ENCODE measurements at places on chromosomes 2 and 18. TPM values are rescaled to one million over a fixed set of nuclear protein-coding genes. Genes with fewer than 3 reads are reported as not detected.

GRCh38 chr2:39704540-39704939 is 38.8 kb downstream of the TMEM178A start:
- no peak overlapping the region for H3K27ac ChIP-seq
- no peaks in the 10 kb centered on the region for H3K27me3 ChIP-seq
- no peak for DNase-seq
- no peak overlapping the region for H3K4me3 ChIP-seq
- H3K36me3 ChIP-seq, result peaks cover 2% of the 10 kb centered on the region

DNA sequence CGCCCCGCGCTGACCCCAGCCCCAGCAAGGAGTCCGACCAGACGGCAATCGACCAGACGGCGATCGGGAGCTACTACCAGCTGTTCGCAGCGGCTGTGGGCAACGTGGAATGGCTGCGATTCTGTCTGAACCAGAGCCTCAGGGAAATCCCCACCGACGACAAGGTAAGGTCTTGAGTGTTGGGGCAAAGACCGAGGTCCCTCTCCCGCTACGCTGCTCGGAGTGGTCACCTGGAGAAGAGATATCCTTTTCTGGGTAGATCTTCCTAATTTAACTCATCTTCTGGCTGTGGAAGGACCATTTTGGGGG is 704 bp downstream of the ANKRD53 start:
- H3K4me1 ChIP-seq, result peaks cover 14% of the 10 kb centered on the region
- peaks cover 14% of the 10 kb centered on the region for H3K27me3 ChIP-seq
- H3K4me3 ChIP-seq, result peak overlapping the region; percentile 72

DNA sequence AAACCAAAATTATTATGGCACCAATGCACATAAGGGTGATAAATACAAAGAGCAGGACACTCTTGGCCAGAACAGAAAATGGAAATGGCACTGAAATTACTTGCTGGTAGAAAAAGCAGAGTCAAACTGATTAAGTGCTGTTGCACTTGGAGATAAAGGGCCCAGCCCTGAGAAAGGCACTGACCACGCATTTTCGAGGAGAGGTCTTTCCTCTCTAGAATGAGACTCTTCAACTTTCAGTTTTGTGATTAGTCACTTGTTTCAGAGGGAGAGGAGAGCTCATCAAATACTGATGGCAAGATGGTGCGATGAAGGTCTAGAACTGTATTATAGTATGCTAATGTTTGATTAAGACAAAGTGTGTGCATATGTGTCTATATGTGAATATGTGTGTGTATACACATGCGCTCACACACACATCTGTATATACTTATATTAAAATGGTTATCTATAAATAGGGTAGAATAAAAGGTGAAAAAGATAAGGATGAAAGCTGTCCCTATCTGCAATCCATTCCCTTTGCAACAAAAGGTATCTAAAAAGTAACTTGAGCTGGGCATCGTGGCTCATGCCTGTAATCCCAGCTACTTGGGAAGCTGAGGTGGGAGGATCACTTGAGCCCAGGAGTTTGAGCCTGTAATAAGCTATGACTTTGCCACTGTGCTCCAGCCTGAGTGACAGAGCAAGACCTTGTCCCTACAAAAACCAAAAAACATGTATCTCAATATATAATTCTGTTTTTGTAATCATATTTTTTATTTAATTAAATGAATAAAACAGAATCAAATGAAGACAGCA is 48.8 kb upstream of the ZDBF2 start:
- H3K27me3 ChIP-seq, result no peaks in the 10 kb centered on the region
- peaks cover 5% of the 10 kb centered on the region for H3K4me1 ChIP-seq
- H3K27ac ChIP-seq, result no peak overlapping the region
- no peak for DNase-seq

- no peak for DNase-seq
- H3K27me3 ChIP-seq, result no peaks in the 10 kb centered on the region
- no peaks in the 10 kb centered on the region for H3K4me1 ChIP-seq
- H3K4me3 ChIP-seq, result no peak overlapping the region
- H3K27ac ChIP-seq, result no peak overlapping the region
Measured at GRCh38 chr2:213164263-213164662, 12.9 kb upstream of the IKZF2 start.

DNA sequence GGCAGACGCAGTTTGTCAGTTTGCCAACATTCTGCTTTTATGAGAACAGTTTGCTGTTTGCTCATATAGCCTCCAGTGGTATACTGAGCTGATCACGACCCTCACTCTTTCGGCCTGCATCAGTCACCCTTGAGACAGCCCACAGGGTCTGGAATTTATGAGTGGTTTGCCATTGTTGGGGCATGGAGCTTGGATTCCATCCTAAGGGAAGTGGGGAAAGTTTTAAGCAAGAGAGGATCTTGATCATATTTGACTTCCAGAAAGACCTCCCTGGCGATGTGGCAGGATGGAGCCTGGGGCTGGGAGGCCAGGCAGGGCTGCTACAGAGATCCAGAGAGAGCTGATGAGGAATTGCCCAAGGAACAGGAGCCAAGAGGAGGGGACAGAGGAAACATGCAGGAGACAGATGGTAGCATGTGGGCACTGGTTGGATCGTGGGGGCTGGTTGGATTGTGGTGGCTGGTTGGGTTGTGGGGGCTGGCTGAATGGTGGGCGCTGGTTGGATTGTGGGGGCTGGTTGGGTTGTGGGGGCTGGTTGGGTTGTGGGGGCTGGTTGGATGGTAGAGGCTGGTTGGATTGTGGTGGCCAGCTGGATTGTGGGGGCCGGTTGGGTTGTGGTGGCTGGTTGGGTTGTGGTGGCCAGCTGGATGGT is 27.3 kb upstream of the GPR17 start:
- no peak overlapping the region for H3K27ac ChIP-seq
- H3K4me3 ChIP-seq, result no peak overlapping the region
- no peaks in the 10 kb centered on the region for H3K27me3 ChIP-seq
- DNase-seq, result no peak
- no peaks in the 10 kb centered on the region for H3K4me1 ChIP-seq

SH3RF3 gene
- 0.42 TPM for total RNA-seq

RAX gene
- 0.52 TPM for total RNA-seq

CDK5R2 gene
- not detected for total RNA-seq

All from H1 (cell line).